ENCODE measurements at places on chromosomes 1 and 21.

DNA sequence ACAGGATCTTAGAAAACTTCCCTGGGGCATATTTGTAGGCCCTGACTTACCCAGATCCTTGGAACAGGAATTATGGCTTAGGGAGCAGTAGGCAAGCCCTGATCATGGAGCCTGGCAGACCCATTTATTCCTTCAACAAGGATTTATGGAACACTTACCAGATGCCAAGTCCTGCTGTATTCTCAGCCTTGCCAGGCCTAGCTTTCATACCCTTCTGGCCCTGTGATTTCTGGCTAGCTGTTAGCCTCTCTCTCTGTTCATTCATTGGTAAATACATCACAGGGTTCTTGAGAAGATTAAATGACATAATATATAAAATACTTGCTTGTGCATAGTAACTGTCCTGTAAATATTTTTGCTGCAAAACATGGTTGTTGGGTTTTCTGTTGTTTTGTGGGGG lies 32.4 kb upstream of the SRP9 start:
- no peak for DNase-seq

DNA sequence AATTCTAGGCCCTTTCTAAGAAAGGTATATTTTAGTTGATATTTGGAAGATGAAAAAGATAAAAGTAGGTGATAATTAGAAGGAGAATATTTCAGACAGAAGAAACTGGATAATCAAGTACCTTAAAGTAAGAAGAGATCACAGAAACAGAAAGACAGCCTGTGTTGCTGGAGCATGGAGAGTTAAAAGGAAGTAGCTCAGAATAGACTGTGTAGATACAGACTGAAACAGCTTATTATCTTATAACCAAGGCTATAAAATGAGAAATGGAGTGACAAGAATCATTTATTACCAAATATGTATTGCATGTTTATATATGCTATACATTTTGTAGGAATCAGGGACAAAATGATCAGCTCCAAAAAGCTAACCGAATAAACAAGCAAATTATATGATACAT lies 1120.3 kb downstream of the BRINP3 start:
- no peak for DNase-seq

DNA sequence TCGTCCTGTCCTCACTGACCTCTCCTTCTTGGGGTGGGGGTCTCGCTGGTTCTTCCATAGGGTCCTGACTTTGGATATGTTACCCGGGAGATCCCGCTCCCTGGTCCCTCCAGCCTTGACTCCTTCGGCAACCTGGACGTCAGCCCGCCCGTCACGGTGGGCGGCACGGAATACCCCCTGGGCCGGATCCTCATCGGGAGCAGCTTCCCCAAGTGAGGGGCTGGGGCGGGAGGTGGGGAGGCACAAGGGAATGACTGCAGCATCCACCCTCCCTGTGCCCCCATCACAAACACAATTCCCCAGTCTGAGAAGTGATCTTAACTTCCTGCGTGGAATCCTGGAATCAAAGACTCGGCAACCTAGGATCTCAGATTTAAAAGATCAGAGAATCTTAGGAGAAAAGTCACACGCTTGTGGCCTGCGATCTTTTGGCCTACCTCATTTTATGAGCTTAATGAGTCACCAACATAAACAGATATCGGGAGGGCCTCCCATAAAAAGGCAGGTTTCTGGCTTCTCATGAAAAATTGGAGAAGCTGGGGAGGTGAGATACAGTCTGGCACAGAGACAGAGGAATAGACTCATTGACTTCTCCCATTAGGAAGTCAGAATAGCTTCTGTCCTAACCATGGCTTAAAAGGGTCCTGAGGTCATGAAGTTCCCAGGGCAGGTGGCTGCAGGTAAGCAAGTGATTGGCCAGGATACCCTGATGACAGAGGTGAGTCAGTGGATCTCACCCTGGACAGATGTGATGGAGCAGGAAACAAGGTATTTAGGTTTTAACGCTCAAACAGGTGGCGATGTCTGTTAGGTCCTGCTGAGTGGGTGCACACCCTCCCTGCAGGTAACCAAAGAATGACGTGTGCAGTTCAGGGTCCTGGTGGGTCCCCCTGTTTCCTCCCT lies 15.9 kb upstream of the PADI3 start:
- peak; percentile 95 for DNase-seq

DNA sequence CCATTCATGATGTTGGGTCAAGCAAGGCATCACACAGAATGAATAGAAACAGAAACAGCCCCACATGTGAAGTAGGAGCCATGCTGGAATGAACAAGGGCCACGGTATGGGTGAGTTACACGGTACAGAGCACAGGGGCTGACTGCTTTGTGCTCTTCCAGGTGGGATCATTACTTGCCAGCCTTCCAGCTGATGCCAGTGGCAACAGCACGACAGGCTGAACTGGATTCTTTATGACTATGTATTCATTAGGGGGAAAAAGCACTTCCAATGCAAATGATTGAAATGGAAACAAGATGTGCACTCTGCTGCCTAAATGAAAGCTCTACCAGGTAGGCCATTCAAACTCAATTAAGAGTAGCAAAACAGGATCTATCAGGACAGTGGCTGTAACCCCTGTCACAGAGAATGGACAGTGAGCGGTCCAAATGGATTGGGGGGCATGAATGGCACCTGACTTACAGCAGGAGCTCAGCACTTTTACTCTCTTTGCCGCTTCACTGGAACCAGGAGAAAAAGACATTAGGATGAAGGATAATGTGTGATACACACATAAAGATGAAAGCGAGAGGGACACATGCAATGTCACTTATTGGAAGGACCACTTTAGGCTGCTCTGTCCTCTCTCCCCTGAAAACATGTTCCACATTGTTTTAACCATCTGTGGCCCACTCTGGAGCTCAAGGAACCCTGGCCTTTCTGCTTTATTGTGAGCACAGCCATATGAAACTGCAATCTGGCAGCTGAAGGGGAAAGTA lies 23.4 kb upstream of the IRF2BP2 start:
- DNase-seq, result no peak

- no peak for DNase-seq
These were observed 77.9 kb downstream of the TRABD2B start for GRCh38 chr1:47919113-47919833.

- DNase-seq, result no peak
These were observed 64.3 kb upstream of the RAVER2 start for GRCh38 chr1:64680599-64680998.

GRCh38 chr1:175591083-175591743 lies 152.2 kb downstream of the TNR start:
- DNase-seq, result no peak

DNA sequence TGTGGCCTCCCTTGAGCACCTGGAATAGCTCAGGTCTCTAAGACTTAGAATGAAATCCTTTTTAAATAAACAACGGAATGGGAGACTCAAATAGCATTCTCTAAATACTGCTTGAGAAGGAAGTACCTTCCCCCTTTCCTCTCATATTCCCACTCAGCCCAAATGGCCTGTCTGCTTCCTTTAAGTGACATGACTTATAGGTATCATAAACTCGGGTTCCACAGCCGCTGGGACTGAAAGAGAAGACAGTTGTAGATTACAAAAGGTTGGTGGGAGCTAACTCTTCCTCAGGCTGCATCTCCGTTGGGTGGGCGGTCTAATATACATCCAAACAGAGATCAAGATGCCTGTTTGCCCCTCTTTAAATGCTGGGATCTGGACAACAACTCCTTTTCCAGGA lies 1.2 kb upstream of the HMCN1 start:
- no peak for DNase-seq

GRCh38 chr1:186768906-186769305 lies 59.8 kb upstream of the PLA2G4A start:
- DNase-seq, result no peak

GRCh38 chr1:166390366-166391033 lies 223.7 kb upstream of the FAM78B start:
- DNase-seq, result no peak

- DNase-seq, result peak; percentile 72
These were observed 106.9 kb upstream of the LYPLAL1 start for GRCh38 chr1:219066631-219067349.

- DNase-seq, result peak; percentile 72
These were observed 544.9 kb downstream of the KCNT2 start for GRCh38 chr1:196063294-196063693.

DNA sequence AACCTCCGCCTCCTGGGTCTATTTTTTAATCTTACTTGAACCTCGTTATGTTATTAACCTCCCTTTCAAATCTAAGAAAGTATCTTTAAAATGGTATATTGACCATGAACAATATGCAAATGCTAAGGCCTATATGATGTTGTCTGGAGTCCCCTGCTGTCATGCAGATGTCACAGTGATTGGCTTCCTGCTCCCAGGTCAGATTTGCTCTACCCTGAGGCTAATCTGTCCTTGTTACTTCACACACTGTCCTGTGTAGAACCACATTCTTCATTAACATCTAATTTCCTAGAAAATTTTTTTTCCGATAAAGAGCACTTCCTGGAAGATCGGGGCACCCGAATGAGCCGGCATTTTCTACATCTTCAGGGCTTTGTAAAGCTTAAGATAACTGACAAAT lies 306.6 kb downstream of the MRPL39 start:
- DNase-seq, result no peak

- DNase-seq, result no peak
These were observed 12.9 kb upstream of the KCNJ15 start for GRCh38 chr21:38243732-38244406.

- no peak for DNase-seq
These were observed 3.1 kb downstream of the FTCD start for GRCh38 chr21:46151989-46152926.

- DNase-seq, result no peak
These were observed 100.1 kb downstream of the BRINP2 start for GRCh38 chr1:177270863-177271262.

GRCh38 chr1:246750752-246751151 lies 26.5 kb downstream of the SCCPDH start:
- no peak for DNase-seq

- no peak for DNase-seq
These were observed 215.1 kb downstream of the BRINP3 start for GRCh38 chr1:190262538-190262937.

DNA sequence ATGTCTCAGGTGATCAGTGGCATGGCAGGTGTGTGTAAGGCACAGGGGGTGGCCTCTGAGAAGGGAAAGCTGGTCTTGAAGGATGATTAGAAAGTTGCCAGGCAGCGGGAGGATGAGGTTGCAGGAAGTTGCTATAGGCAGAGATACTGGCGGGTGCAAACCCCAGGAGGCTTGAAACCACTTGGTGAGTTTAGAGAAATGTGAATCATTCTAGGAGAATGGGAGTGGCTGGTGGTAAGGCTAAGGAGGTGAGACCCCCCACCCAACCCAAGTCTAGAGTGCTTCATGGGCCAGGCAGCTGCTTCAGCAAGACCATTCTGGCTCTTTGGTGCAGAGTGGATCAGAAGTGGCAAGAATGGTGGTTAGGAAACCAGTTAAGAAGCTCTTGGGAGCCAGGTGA lies 9.0 kb downstream of the SH2D2A start:
- no peak for DNase-seq

GRCh38 chr1:5342830-5343229 lies 649.4 kb downstream of the NPHP4 start:
- DNase-seq, result no peak

DNA sequence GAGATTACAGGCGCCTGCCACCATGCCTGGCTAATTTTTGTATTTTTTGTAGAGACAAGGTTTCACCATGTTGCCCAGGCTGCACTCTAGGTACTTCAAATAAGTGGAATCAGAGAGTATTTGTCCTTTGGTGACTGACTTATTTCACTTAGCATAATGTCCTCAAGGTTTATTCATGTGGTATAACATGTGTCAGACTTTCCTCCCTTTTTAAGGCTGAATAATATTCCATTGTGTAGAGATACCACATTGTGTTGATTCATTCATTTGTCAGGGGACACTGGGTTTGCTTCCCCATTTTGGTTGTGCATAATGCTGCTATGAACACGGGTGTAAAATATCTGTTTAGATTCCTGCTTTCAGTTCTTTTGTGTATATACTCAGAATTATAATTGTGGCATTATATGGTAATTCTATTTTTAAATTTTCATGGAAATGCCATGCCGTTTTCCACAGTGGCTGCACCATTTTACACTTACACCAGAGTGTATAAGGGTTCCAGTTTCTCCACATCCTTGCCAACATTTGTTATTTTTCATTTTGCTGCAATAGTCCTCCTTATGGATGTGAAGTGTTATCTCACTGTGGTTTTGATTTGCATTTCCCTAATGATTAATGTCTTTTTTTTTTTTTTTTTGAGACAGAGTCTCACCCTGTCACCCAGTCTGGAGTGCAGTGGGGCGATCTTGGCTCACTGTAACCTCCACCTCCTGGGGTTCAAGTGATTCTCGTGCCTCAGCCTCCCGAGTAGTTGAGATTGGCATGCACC lies 35.1 kb downstream of the IL6R start:
- no peak for DNase-seq

DNA sequence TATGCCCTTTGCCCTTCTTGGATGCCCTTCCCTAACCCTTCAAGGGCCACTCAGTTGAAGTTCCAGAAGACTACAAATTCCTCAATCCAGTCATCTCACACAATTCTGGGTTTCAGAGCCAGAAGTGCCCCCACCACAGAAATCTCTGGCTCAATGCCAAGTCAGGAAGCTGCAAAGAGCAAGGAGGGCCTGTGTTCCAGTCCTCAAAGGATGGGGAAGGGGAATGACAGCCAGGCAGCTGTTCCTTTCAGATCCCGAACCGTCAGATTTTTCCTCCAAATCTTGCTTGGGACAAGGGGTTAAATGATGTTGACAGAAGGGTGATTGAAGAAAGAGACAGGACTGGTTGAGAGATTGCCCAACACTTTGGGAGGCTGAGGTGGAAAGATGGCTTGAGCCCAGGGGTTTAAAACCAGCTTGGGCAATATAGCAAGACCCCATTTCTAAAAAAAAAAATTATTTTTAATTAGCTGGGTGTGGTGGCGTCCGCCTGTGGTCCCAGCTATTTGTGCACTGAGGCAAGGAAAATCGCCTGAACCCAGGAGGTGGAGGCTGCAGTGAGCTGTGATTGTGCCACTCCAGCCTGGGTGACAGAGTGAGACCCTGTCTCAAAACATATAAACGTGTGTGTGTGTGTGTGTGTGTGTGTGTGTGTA lies 716 bp upstream of the HPDL start:
- DNase-seq, result peak; percentile 53

- peak; percentile 80 for DNase-seq
These were observed 668 bp downstream of the CBR3 start for GRCh38 chr21:36135391-36136102.

DNA sequence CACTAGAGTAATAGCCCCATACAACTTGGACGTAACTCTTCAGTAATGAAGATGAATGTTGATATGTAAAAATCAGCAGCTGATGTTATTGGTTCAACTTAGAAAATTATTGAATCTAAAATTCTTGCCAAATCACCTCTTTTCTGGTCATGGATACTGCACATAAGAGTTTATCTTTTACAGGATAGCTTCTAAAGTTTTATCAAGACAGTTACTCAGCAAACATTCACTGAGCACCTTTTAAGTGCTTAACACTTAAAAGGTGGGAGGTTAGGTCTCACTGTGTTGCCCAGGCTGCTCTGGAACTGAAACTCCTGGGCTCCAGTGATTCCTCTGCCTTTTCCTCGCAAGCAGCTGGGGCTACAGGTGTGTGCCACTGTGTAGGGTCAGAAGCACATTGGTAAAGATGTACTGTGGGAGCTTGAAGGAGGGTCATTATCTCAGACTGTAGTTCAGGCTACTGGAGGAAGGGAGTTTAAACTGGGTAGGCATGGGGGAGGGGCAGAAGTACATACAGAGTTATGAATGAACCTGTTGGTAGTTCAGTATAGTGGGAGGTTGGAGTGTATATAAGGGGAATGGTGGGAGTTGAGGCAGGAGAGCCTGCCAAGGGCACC lies 2.0 kb downstream of the MPZL1 start:
- no peak for DNase-seq
